ENCODE measurements at places on chromosomes 11 and 22. TPM values are rescaled to one million over a fixed set of nuclear protein-coding genes. Genes with fewer than 3 reads are reported as not detected.

Gene FGF4
- not detected for polyA plus RNA-seq

Gene CD3G
- polyA plus RNA-seq, result 1.2 TPM

Gene SF1
- polyA plus RNA-seq, result 448 TPM

Gene CTNND1
- polyA plus RNA-seq, result 260 TPM

Gene CEP126
- polyA plus RNA-seq, result 13.4 TPM

Gene C11orf16
- polyA plus RNA-seq, result 4.8 TPM

Gene NLRP14
- 0.14 TPM for polyA plus RNA-seq

Gene RIMBP3C
- not detected for polyA plus RNA-seq

Gene ELF5
- polyA plus RNA-seq, result 23.6 TPM

Gene DEUP1
- polyA plus RNA-seq, result 3.6 TPM

Gene PHOX2A
- polyA plus RNA-seq, result not detected

Gene PRG3
- 0.43 TPM for polyA plus RNA-seq

Gene CYP2R1
- 31.0 TPM for polyA plus RNA-seq

Gene KRTAP5-10
- not detected for polyA plus RNA-seq
